ENCODE measurements at places on chromosomes 4 and X. TPM values are rescaled to one million over a fixed set of nuclear protein-coding genes. Genes with fewer than 3 reads are reported as not detected.
A peak's percentile ranks its signal among the peaks of the same experiment; 100 is the strongest.

DNA sequence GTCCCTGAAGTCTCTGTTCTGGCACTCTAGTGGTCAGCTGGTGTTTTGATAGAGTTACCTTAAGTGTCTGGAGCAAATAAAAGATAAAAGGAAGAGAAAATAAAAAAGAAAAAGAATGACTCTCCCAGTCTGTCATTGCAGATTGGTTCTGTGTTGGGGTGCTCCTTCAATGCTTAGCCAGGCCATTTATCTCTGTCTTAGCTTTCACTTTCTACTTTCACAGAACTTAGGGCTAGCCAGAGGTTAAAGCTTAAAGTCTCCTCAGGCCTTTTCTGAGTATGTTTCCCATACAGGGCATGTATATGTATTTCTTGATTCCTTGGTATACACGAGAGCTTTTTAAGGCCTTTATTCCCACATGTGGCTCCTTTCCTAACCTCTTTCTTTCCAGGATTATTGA, 83.1 kb upstream of the TEX13D start:
- H3K36me3 ChIP-seq, result no peaks in the 10 kb centered on the region
- no peak overlapping the region for H3K27ac ChIP-seq
- H3K27me3 ChIP-seq, result no peaks in the 10 kb centered on the region
- no peaks in the 10 kb centered on the region for H3K4me1 ChIP-seq
- H3K4me3 ChIP-seq, result no peak overlapping the region

GRCh38 chrX:65406532-65406931, 128.1 kb downstream of the LAS1L start:
- DNase-seq, result no peak
- H3K4me3 ChIP-seq, result no peak overlapping the region
- H3K27me3 ChIP-seq, result no peaks in the 10 kb centered on the region
- H3K4me1 ChIP-seq, result no peaks in the 10 kb centered on the region
- no peak overlapping the region for H3K27ac ChIP-seq

DNA sequence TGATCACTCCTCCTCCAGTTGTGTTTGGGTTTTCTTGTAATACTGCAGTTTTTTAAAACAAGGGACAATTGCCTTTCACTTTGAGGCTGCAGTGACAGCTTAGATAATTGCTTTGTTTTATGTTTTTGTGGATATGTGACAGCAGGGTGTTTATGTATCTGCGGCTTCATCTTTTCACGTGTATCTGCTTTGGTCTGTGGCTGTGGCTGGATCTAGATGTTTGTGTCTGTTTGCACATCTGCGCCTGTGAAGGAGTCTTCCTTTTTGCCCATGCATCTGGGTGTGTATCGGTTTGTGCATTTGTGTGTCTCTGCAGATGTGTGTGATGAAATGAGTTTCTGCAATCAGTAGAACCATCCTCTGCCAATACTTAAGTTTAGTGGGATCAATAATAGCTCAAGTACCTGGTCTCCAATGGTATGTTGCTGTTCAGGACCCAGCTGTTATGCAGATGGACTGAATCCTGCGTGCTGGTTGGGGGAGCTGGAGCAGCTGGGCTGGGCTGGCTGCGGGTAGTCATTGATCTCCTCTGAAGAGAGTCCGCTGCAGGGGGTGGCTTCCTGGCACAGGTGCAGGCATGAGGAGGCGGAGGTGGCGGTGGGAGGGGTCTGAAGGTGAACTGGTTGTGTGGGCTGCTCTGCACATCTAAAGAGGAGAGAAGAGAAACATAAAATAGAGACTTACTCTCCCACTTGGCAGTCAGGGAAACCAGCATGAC, 390.3 kb downstream of the SH2D1A start:
- no peak overlapping the region for H3K4me3 ChIP-seq
- H3K27ac ChIP-seq, result no peak overlapping the region
- no peaks in the 10 kb centered on the region for H3K36me3 ChIP-seq
- H3K27me3 ChIP-seq, result no peaks in the 10 kb centered on the region
- no peak for DNase-seq
- H3K4me1 ChIP-seq, result no peaks in the 10 kb centered on the region

- no peak overlapping the region for H3K4me3 ChIP-seq
- no peak overlapping the region for H3K27ac ChIP-seq
- no peak for DNase-seq
Observed at GRCh38 chr4:105550641-105551040, 1.8 kb upstream of the ARHGEF38 start.

DNA sequence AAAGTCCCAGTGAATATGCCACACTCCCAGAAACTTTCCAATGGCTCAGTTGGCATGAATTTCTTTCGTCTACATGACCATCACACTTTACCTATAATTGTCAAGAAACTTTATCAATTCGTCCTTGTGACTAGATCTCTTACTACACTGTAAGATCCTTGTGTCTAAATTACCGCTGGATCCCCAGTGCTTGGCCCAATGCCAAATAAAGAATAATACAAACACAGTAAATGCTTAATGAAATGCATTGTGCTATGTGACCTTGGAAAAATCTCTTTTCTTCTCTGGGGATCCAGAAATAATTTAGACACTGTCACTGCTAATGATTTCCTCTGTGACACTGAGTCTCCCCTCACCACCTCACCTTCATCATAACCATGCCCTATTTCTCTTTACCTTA, 137.9 kb downstream of the VSIG4 start:
- peaks cover 3% of the 10 kb centered on the region for H3K4me1 ChIP-seq
- no peak overlapping the region for H3K27ac ChIP-seq
- DNase-seq, result no peak
- no peaks in the 10 kb centered on the region for H3K27me3 ChIP-seq
- H3K36me3 ChIP-seq, result no peaks in the 10 kb centered on the region
- H3K4me3 ChIP-seq, result no peak overlapping the region

DNA sequence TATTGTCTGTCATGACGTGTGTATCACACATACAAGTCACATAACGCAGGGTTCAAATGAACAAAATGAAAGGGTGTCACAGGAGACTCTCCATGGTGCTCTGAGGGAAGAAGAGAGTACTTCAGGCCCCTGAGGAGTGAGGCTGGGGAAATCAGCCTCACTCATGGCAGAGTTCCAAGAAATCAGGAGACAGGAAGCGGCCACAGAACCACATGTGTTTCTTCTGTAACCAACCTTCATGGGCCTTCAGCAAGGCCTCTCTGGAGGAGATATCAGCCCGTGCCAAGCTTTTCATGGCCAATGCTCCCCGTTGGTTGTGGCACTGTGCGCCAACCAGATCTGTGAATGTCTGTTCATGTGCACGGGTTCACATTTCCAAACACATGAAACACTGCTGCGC, 76.0 kb downstream of the NAT8L start:
- no peaks in the 10 kb centered on the region for H3K36me3 ChIP-seq
- H3K4me1 ChIP-seq, result no peaks in the 10 kb centered on the region
- no peak overlapping the region for H3K27ac ChIP-seq
- DNase-seq, result no peak
- no peaks in the 10 kb centered on the region for H3K27me3 ChIP-seq

- H3K4me3 ChIP-seq, result no peak overlapping the region
- no peak for DNase-seq
- H3K4me1 ChIP-seq, result no peaks in the 10 kb centered on the region
- no peaks in the 10 kb centered on the region for H3K27me3 ChIP-seq
Observed at GRCh38 chr4:11799196-11799595, 370.5 kb upstream of the HS3ST1 start.

- no peaks in the 10 kb centered on the region for H3K27me3 ChIP-seq
- no peak overlapping the region for H3K4me3 ChIP-seq
- peaks cover 3% of the 10 kb centered on the region for H3K36me3 ChIP-seq
- no peak overlapping the region for H3K27ac ChIP-seq
Observed at GRCh38 chr4:82741188-82741587, 57.4 kb downstream of the SCD5 start.

- H3K36me3 ChIP-seq, result no peaks in the 10 kb centered on the region
- H3K4me3 ChIP-seq, result no peak overlapping the region
- H3K4me1 ChIP-seq, result peaks cover 15% of the 10 kb centered on the region
Observed at GRCh38 chr4:130080872-130081451, 985.0 kb downstream of the C4orf33 start.

The HMGN5 gene
- 1.9 TPM for polyA plus RNA-seq

The NPNT gene
- polyA plus RNA-seq, result 0.46 TPM

GRCh38 chr4:1721666-1722550, 587 bp downstream of the TACC3 start:
- H3K4me1 ChIP-seq, result peaks cover 30% of the 10 kb centered on the region
- DNase-seq, result no peak
- peak overlapping the region; percentile 43 for H3K27ac ChIP-seq
- peak overlapping the region; percentile 78 for H3K4me3 ChIP-seq
- H3K27me3 ChIP-seq, result no peaks in the 10 kb centered on the region

The LRIT3 gene
- polyA plus RNA-seq, result 0.05 TPM

The S100P gene
- polyA plus RNA-seq, result 2.3 TPM

GRCh38 chr4:77196866-77197265, 39.9 kb downstream of the CCNG2 start:
- no peak for DNase-seq
- no peak overlapping the region for H3K4me3 ChIP-seq
- no peaks in the 10 kb centered on the region for H3K27me3 ChIP-seq
- H3K4me1 ChIP-seq, result peaks cover 29% of the 10 kb centered on the region

Data from keratinocyte (primary cell).